ENCODE measurements at places on chromosomes 3 and 15.
A peak's percentile ranks its signal among the peaks of the same experiment; 100 is the strongest.

DNA sequence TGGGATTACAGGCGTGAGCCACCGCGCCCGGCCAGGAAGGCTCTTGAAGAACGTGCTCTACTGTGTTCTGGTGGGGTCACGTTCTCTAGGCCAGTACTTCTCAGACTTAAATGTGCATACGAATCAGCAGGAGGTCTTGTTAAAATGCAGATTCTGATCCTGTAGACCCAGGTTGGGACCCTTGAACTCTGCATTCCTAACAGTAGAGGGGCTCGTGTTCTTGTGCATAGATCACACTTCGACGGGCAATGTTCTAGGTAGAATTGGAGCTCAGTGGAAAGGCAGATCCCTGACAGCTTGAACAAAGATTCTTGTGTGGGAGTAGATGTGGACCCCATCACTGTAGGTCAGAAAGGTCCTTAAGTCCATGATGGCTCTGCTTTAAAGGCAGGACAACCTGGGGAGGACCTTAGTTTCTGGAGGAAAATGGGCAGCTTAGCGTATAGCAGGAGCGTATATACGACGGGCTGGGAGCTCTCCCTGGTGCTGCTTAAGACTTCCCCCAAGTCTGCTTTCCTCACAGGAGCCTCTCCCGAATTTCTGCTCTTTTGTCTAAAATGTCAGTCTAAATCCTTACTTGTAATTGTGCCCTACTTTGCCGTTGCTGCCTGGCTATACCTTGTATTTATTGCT lies 16.9 kb upstream of the FAM81A start:
- DNase-seq: no peak

GRCh38 chr3:75396316-75396802 lies 267.8 kb upstream of the FRG2C start:
- DNase-seq: no peak

- no peak for DNase-seq
Observed at GRCh38 chr3:713006-713621, 379.7 kb upstream of the CNTN6 start.

GRCh38 chr3:95460274-95460673 lies 1354.1 kb upstream of the EPHA6 start:
- DNase-seq: no peak

DNA sequence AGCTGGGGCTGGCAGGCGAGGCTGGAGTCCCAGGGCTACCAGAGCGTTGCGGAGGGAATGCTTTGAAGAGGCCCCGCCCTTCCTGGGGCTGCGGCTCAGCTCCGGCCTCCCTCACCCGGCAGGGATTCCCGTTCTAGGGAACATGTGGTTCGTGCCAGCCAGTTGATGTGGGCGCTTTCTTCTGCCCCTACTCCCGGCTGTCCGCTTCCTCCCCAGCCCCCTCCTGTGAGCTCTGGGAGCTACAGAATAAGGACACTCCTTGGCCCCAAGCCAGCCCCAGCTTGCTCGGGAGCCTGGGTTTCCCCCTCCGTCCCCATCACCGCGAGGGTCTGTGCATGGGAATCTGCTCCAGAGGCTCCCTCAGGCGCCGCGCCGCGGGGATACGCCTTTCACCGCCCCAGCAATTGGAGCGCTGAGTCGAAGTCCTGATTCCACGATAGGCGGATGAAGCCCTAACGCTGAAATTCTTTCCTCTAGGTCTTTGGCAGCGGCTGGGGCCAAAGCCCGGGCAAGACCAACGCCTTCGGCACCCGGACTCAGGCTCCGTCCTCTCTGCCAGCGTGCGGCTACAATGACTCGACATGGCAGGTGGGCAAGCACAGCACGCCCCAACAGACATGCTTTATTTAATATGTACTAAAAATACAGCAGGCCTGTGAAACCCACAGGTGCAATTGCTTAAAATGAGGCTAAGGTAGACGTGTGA lies 69.5 kb downstream of the KLF15 start:
- DNase-seq: no peak

- no peak for DNase-seq
Observed at GRCh38 chr15:63426552-63426951, 44.9 kb upstream of the CA12 start.

DNA sequence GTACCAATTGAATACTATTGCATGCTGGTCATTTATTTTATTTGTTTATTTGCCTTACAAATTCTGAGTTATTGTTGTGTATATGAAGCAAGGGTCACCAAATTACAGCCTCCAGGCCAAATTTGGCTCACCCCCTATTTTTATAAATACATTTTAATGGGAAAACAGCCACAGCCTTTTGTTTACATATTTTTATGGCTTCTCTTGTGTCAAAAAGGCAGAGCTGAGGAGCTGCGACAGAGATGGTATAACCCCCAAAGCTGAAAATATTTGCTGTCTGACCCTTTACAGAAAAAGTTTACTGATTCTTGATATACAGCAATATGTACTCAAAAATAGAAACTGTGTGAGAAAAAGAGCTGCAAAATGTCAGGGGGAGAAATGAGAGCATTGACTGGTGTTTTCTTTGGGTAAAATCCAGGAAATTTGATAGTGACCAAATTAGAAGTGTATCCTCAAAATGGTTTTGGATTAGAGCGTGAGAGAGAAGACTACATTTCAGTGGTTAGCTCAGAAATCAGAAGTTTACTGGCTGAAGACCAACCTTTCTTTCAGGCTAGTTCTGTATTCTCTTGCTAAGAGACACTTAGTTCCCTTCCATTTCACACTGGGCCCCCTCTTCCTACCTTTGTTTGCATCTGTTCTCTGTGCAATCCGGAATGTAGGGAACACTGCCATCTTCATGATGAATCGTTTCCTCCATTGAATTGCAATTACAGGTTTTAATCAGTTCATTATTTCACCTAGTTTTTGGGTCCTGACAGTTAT lies 757.8 kb downstream of the AGBL1 start:
- DNase-seq: no peak

DNA sequence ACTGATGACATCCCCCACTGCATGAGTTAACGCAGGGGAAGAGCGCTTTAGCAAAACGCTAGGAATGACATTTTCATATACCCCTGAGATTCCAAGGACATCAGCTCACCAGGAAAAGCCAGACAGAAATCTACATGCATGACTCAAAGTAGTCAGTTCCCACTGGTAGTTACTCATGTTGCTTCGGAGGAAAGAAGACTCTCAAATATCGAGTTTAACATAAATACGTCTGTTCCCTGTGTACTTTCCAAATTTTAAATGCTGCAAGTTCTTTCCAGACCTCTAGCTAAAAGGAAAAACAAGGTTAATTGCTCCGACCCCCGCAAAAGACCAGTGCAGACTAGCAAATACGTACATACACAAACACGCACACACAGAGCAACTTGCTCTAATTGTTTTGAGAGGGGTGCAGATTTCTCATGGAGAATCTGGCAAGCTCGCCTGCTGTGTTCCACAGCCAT lies 115.4 kb upstream of the PRICKLE2 start:
- no peak for DNase-seq

DNA sequence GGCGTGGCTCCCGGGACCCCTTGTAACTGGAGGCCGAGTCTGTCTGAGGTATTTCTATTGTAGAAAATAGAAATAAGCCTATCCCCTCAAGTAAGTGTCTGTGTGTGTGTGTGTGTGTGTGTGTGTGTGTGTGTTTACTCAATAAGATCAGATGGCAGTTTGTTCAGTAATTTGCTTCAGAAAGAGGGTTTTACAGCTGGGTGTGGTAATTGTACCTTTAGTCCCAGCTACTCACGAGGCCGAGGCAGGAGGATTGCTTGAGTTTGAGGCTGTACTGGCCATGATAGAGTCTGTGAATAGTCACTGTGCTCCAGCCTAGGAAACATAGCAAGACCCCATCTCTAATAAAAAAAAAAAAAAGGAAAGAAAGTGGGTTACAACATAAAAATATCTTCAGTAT lies 8.7 kb downstream of the SPINT1 start:
- no peak for DNase-seq

DNA sequence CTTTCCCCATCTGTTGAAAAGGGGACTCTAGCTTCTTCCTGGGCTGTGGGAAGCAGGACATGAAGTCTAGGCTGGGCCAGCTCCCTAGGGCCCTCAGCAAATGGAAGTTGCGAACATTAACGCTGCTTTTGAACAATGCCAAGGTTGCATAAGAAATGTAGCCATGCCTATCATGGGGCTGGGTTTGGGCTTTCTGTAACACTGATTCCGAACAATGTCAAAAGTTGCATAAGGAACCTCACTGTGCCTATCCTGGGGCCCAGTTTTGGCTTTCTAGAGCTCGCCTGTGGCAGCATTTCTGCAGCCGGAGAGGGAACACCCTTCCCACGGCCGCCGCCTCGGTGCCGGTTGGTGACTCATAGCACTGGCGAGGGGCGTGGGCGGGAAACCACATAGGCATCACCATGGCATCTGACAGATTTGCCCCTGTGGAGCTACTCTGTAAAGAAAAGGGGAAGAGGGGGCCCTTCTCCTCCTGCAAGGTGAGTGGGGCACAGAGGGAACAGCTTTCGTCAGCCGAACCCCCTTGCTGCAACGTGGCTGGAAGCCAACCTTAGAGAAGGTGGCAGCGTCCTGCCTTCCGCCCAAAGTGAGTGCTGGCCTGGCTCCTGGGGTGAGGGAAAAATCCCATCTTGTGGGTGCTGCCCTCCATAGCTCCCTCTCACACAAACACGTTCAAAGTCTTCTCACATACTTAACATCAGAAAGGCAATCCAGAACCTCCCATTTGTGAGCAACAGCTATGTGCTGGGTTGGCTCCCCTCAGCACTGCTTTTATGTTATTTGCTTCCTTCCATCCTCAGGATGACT lies 46.6 kb upstream of the ATP2B2 start:
- DNase-seq: peak; percentile 94

DNA sequence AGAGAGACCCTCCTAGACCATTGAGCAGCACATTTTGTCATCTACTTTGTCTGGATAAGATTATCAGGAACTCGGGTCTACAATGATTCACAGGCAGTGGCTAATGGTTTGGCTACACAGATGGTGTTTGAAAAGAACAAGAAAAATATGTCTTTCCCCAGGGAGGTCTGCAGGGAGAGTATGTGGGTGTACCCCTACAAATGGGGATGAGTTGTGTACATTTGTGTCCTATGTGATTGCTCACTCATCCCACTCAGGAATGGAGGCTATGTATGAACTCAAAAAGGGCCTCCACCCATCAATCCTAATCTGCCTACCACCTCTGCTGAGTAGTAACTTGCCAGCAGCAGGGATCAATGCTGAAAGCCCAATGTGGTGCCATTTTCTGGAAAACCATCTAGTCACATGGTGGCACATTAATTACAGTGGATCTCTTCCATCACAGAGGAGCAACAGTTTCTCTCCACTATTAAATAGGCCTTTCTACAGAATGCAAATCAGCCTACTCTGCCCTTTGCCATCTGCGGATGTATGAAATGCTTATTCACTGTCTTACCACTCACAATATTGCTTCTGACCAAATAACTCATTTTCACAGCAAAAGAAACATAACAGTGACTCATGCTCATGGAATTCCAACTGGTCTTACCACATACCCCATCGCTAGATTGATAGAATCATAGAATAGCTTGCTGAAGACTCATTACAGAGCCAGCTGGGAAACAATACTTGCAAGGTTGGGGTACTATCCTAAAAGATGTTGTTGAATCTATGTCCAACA lies 48.3 kb upstream of the TRIM42 start:
- DNase-seq: no peak

DNA sequence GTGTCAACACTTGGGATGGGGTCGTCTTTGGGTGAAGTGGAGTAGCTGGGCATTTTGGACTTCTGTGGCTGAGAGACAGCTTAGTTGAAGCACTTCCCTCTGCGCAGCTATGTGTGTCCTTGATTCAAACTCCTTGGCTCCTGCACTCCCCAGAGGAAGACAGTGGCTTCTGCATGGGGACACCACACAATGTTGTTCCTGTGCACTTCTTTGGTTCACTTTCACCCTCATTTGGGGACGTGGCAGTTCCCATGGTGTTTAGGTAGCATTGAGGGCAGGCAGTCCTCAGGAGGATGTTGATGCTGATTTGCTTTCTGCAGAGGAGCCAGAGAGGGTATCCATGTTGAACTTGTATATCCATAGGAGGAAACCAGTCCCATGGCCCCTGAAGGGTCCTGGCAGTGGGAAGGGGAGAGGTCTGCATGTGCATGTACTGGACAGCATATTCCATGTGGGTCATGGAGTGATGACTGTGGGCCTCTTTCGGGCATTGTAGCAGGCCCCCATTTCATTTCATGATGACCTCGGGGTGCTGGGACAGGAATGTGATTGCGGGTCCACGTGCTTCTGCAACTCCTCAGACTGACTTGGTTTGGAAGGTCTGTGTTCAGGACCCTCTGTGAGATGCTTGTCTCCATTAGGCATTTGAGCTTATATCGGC lies 135.4 kb downstream of the SNRPN start:
- no peak for DNase-seq

DNA sequence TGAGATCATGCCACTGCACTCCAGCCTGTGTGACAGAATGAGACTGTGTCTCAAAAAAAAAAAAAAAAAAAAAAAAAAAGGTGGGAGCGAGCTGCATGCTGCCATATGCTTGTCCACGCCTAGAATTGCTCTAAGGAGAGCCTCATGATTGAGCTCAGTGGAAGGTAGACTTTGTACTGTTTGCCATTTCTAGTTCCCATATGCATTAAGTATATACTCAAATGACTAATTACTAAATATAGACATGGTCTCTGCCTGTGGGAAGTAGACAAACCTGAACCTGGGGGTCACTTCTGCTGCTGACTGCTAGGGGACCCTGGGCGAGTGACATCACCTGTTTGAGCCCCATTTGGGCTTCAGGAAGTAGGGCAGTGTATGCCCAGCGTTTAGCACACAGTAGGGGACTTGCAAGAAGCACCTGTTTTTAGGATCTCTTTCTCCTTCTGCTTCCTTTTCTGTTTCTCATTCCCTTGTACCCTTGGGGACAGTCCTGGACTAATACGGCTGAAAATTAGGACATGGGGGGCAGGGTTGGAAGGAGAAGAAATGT lies 27.2 kb downstream of the PRKCD start:
- no peak for DNase-seq

DNA sequence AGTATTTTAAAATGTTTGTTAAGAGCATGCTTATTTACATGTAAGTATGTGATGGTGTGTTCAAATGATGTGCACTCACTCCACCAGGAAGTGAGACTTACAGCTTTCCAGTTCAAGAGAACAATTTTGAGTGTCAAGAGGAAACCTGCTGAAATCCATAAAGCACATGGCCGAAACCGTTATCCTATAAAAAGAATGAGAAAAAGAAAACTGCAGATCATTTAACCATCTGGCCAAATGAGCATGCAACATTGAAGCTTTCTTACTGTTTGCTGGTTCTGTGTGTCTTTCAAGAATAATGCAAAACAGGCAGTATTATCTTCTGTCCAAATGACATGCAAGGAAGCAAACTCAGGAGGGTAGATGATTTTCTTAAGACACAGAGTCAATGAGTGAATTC lies 26.3 kb downstream of the GABRR3 start:
- DNase-seq: no peak

DNA sequence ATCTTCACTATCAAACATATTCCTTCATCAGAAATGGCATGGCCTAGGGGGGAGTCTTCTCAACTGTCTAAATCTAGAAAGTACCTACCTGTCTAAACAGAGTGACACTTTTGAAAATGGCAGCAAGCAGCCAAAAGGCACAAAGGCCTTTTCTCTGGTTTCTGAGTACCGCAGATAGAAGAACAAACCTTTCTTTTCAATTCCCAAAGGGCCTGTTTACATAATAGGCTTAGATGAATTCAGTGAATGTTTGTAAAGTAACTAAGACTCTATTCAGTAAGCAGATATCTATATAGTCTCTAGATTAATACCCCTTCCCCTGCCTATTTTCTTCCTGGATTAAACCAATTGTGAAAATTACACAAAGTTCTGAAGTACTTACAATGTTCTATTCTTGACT lies 7.1 kb downstream of the MYEF2 start:
- DNase-seq: no peak
